Activated naive CD4-positive, alpha-beta T cell treated with anti-CD3 and anti-CD28 coated beads, Interleukin-2, amount 10 ng/mL, durations not matched to agents 7 days and 5 days (primary cell): ENCODE measurements at places on chromosomes 12 and 14.

- DNase-seq, result no peak
Observed at GRCh38 chr14:55255979-55256378, 15.2 kb upstream of the FBXO34 start.

DNA sequence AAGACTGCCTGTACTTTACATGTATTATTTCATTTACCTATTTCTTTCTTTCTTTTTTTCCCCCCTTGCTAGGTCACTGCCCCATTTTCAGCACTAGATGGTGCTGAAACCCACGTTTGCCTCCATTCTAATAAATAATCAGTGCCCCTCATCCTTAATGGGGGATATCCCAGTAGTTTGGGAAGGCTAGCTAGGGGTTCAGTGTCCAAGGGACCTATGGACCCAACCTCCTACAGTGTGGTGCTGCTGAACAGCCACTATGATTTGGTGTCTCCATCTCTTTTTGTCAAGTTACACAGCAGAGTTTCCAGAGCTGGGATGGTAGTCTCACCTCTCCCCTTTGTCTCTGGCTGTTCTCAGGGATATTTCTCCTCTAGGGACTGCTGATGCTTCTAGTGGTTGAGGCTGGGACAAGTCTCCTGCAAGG lies 6.5 kb upstream of the HCFC2 start:
- peak; percentile 24 for DNase-seq

- no peak for DNase-seq
Observed at GRCh38 chr14:77131871-77132486, 9.6 kb downstream of the ZDHHC22 start.

DNA sequence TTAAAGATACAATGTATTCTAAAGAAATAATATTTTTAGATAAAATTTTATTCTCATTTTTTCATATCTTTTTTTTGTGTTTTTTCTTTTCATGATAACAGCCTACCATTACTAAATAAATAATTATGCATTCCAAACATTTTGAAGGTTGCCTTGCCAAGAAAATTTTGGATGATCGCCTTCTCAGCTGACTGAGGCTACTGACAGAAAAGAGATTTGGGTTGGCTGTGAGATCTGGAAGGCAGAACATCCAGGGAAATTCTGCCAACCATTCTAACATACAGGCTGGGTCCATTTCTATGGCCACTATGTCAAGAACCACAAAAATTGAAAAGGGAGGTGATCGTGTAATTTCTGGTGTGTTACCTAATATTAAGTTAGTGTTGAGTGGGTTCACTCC lies 48.1 kb downstream of the GALNT8 start:
- no peak for DNase-seq

DNA sequence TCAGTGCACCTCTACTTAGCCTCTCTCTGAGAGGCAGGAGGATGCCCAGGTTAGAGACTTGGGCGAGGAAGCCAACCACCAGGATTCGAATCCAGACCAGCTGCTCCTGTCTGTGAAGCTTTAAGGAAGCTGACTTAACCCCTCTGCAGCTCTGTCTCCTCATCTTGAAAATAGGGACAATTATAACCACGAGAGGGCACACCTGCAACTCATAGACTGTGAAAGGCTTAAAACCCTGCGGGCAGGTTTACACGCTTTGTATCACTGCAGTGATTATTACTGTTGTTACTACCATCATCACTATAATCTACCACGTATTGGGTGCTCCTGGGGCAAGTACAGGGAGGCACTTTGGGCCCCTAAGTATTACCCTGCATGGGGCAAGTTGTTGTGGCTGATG lies 379.8 kb downstream of the VRK1 start:
- peak; percentile 54 for DNase-seq

GRCh38 chr12:32448586-32448985 lies 49.2 kb downstream of the FGD4 start:
- no peak for DNase-seq

GRCh38 chr12:131537267-131537958 lies 173.5 kb upstream of the SFSWAP start:
- no peak for DNase-seq

DNA sequence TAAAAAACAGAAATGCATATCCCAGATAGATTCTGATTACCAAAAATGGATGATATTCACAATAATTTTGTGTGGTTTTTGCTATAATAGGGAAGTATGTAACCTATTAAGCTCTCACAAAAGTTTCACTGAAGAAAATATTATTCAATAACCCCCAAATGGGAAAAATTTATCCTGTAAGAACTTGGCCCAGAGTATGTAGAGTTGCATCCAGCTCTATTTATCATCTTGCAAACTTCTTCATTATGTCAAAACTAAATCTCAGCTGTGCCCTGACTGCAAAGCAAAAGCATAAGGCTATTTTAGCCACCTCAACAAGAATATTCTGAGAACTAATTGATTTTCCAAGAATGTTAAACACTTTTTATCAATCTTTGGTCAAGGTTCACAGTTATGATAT lies 199.2 kb downstream of the PAX9 start:
- DNase-seq, result no peak

- DNase-seq, result no peak
Observed at GRCh38 chr12:128930606-128931005, 77.3 kb downstream of the GLT1D1 start.

- DNase-seq, result peak; percentile 16
Observed at GRCh38 chr14:104103061-104103445, 17.6 kb downstream of the ASPG start.

- DNase-seq, result no peak
Observed at GRCh38 chr14:76975051-76975450, 53.5 kb downstream of the IRF2BPL start.

GRCh38 chr14:58243790-58244555 lies 670 bp upstream of the PSMA3 start:
- DNase-seq, result no peak

GRCh38 chr14:71320734-71321573 lies 413.7 kb downstream of the PCNX1 start:
- peak; percentile 76 for DNase-seq

- no peak for DNase-seq
Observed at GRCh38 chr14:60618241-60618640, 31.0 kb downstream of the SIX1 start.

DNA sequence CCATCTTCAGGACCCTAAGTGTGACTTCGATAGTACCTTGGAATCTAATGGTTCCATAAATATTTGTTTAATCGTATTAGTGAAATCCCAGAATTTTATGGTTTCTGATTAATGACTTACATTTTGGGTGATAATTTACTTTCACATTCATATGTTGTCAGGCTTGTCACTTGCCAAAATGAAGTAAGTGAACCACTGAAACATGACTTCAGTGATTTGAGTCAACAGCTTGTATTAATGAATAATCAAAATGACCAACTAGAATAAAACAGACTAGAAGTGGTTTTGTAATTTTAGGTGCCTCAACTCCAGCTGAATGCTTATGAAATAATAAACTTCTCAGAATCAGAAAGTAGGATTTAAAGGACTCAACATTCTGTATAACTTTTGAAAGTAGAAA lies 517.1 kb downstream of the PRKD1 start:
- DNase-seq, result no peak

DNA sequence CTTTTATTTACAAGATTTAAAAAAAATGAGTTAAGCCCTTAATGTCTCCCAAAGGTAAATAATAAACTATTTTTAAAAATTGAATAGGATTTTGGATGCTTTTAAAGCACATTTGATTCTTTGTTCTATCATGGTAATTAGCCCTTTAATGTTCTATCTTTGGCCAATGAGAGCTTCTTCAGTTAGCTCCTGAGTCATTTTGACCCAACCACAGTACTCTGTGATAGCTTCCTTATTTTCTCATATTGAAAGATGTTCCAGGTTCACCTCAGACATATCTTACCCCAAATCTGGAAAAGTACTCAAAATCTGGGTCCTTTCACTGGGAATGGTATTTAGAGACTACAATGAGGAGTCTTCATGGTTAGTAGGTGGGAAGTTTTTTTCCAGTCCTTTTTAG lies 98.0 kb downstream of the MYRFL start:
- no peak for DNase-seq

DNA sequence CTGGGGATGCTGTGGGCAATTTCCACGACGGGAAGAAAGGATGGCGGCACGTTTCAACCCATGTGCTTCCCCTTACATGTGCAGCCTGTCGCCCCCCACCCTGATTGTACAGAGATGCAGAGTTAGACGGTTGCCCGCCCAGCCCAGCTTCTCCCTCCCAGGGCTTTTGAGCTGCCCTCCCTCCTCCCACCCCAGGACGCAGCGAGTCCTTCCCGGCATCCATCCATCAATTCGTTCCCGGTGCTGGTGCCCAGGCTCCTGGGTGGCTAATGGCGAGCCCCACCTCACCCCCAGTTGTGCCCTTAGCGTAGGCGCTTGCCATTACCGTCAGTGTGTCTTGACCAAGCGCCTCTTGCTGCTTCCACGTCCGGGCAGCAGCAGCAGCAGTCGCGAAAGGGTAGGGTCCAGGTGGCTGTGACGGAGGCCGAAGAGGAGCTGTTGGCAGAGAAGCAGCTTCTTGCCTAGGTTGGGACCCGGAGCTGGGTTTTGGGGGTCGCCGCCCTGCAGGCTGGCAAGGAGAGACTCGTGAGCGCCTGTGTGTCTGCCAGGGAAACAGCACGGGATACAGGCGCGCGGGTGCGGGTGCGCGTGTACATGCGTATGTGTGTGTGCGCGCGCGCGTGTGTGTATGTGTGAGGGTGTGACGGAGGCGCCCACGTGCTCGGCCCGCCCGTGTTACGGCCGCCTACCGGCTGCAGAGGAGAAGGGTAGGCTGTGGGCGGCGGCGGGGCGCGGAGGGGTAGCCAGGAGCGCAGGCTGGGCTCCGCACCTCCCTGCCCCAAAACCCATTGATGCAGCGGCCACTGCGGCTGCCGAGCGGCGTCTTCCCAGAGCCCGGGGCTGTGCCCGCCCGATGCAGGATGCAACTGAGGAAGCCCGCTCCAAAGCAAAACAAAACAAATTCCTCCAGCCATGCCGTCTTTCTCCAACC lies at the start of gene SLC6A15:
SLC6A15 (minus strand) TSS at position 602 of the 931 bp plus-strand sequence. CDS start 20,679 bp downstream, outside the sequence.
- peak; percentile 31 for DNase-seq

DNA sequence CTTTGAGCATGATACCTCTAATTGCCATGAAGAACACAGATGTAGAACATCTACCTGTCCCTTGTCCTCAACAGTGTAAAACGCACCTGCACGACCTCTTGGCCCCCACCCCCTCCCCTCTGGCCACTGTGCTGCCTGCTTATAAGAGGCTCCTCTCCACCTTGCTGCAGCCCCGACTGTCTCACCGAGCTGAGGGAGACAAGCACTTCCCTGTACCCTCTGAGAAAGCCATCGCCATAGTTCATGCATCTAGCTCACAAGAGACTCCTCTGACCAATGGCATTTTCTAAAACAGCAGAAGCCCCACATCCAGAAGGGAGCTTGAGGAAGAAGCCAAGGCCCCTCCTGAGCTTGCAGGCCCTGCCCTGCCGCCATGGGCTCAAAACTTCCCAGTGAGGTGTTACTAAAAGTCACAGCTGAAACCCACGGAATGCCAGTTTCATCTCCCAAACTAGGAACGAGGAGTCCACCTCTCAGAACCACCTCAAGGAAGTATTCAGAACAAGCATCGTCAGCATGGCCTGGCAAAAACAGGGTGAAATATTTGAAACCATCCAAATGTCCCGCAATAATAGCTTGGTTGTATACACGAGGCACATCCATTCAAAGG lies 21.5 kb upstream of the ANO2 start:
- no peak for DNase-seq

DNA sequence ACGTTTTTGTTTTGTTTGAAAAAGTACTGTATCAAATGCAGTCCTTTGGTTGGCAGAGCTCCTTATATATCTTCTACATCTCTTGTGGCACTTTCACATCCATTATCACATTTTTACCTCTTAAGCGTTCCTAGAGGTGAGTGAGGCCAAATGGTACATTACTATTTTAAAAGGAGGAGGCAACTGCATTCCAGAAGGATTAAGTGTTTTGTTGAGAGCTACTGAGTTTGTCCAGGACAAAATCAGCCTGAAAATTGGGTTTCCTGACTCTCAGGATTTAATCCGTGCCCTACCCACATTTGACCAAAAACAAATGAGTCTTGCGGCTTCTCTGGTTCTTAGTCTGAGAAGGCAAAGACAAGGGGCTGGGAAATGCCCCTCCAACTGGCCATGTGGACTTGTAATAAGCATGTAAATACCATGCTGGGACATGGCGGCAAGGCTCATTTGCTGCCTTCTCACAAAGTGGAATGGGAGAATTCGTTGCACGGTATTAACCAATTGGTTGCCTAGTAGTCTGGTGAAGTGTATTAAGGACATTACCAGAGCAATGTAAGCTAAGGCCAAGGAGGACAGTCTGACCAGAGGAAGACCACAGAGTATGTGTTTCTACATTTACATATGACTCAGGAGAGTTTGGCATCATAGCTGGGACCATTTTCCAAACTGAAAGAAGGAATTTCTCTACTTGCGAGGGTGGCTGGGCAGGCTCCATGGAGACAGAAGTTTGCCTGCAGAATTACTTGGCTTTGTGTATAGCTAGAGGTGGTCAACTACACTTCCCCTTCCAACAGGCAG lies 175.8 kb upstream of the PLXNC1 start:
- no peak for DNase-seq

DNA sequence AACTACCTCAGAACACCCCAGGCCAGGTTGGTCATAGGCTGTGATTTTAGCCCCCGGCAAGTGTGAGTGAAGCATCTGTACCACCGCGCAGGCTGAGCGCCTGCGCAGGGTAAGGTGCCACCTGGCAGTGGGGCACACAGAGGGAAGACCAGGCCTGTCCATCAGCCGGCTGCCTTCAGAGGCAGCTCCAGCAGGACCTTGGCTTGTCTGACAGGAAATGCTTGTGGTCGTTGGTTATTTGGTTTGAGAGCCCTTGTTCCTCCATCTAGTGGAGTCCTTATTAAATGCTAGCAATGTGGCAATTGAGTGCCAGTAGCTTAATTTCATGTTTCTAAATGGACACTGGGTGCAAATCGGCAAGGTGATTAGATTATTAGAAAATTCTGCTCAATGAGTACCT lies 27.5 kb downstream of the SLC25A29 start:
- DNase-seq, result no peak

DNA sequence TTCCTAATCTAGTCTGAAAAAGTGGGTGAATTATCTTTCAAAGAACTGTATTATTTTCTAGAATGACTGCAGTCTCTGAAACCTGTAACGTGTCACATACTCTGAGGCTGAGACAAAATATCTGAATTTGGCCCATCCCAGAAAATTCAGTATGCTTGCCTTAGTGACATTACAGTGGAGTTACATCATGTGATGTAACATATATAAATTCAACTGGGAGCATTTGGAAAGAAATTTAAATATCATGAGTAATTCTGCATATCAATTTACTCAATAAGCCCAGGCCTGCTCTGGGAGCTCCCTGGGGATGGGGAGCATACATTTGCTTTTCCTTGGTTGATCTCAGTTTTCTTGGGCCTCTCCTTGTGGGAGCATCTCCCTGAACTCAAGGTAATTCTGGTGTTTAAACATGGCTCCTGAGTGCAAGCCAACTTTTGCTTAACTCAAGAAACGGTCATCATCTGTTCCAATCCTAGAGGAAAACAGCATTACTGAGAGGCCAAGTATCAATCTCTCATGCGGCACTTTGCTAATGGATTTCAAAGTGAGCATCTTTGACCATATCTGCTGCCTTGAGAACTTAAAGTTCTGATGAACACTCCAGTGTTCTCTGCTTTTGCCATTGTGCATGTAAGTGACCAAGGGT lies 54.4 kb downstream of the AKAP6 start:
- DNase-seq, result no peak
